NCI-H1930 (cell line): ENCODE measurements at places on chromosomes 2 and 18.

DNA sequence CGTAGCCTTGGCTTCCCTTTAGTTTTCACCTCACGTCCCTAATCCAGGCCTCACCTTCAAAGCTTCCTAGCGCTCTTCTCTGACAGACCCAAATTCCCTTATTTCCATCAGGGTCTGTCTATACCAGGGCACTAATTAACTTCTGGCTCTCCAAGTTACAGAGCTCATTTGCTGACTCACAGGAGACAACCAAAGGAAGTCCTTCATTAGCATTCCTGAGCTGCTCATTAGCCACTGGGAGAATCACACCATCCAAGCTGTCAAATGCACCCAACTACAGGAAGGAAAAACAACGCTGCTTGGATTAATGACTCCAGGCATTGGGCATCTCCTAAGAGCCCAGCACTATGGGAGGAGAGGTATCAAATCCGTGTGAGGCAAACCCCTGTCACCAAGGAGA, 109.8 kb upstream of the ALK start:
- DNase-seq: no peak

- no peak for DNase-seq
These were observed 150.6 kb downstream of the HRH4 start for GRCh38 chr18:24611075-24611474.

- no peak for DNase-seq
These were observed 58.4 kb downstream of the TCF4 start for GRCh38 chr18:55529581-55529980.

DNA sequence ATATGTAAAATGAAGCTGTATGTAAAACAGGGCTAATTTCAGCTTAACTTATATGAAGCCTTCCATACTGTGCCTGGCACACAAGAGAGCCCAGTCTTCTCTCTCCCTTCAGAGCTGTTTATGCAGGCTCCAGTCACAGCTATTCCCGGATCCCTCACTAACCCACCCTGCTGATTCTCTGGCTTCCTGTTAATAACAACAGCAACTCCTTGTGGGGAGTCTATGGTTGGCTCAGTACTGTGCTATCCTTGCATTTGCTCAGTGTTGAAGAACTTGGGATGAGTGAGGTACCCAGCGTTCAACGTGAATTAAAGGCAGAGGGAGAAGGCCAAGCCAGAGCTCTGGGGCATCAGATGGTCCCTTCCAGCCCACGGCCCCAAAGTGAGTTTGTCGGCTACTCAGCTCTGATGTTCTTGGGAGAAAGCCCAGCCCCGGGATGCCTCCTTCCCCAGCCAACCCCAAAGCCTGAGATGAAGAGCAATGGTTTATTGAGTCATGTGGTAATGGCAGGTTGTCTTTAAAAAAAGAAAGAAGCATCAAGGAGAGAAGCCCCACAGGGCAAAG, 43.2 kb downstream of the PSD4 start:
- DNase-seq: no peak

- no peak for DNase-seq
These were observed 35.9 kb downstream of the B4GALT6 start for GRCh38 chr18:31648458-31648857.

- no peak for DNase-seq
These were observed 14.0 kb upstream of the COL6A3 start for GRCh38 chr2:237427769-237428506.

- DNase-seq: no peak
These were observed 188.5 kb downstream of the MBD2 start for GRCh38 chr18:54035927-54036326.

DNA sequence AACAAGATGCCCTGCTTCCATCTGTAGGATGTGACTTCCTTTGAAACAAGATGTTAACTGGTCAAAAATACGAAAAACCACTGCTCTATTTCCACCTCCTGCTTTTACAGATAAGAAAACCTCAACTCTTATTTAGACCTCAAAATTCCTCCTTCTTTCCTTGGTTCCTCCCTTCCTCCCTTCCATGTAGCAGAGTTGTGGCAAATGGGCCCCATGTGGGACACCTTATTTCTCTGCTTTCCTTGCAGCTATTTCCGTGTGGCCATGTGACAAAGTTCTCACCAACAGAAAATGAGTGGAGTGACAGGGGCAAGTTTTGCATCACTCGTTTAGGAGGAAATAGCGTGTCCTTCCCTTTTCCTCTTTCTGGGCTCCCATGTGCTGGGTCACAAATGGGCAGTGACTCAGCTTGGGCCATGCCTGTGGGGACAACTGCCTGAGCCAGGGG, 69.4 kb upstream of the SMAD2 start:
- no peak for DNase-seq

DNA sequence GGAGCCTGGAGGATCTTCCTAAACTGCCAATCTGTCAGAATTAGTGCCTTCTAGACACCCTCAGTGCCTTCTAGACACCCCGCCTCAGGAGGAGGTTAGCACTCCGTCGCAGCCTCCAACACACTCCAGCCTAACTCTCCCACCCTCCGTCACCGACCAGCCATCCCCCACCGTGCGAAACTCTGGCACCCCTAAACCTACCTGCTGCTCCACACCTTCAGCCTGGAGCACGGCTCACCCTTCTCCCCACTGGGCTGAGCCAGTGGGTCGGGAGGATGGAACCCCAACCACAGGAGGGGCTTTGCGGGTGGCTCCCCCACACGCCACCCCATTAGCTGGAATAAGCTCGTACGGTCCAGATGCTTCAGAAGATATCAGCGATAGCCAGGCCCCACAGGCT, 468.9 kb upstream of the HS6ST1 start:
- no peak for DNase-seq

GRCh38 chr2:154556607-154557006, 141.9 kb upstream of the KCNJ3 start:
- no peak for DNase-seq

DNA sequence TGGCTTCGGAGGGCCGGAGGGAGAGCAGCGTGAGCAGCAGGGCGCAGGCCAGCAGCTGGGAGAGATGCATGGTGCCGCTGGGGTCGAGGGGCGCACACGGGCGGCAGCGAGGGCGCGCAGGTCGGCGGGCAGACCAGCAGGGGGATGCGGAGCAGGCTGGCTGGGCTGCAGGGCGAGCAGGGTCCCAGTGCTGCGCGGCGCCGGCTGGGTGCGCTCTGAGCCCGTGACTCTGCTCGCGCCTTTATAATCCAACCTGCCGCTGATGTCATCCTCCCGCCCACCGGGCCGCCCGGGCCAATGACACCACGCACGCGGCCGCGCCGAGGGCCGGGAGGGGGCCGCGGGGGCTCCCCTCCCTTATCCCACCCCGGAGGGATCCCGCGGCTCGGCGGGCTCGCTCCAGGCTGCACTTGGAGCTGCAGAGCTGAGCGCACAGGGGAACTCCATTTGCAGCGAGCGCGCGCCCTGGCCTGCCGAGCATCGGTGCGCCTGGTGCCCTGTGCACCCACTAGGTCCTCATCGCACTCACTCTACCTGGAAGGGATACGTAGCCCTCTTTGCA, at the start of gene NPPC:
Gene NPPC, minus strand, starts transcription at position 217 of the 562 bp plus-strand sequence. Its CDS starts 147 bp downstream, at position 70.
- DNase-seq: peak; percentile 88

GRCh38 chr2:5995832-5996231, 303.6 kb downstream of the SOX11 start:
- DNase-seq: no peak

- DNase-seq: no peak
These were observed 136.6 kb upstream of the RMP24 start for GRCh38 chr18:35835833-35836232.

DNA sequence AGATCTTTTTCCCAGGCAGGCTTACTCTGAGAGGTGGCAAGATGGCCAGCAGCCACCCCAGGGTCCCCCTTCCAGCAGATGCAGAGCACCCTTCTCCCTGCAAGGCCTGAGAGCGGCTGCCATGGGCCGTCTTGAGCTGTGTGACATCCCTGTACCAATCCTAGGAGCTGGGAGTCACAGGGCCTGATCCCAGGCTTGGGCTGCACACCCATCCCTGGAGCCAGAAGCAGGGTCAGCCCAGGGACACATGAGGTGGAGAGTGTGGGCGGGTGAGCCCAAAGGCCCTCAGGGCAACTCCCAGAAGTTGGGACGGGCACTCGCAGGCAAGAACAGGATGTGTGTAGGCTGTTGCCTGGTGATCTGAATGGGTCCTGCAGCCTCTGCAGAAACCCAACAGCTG, 40.5 kb downstream of the CROCC2 start:
- DNase-seq: no peak

DNA sequence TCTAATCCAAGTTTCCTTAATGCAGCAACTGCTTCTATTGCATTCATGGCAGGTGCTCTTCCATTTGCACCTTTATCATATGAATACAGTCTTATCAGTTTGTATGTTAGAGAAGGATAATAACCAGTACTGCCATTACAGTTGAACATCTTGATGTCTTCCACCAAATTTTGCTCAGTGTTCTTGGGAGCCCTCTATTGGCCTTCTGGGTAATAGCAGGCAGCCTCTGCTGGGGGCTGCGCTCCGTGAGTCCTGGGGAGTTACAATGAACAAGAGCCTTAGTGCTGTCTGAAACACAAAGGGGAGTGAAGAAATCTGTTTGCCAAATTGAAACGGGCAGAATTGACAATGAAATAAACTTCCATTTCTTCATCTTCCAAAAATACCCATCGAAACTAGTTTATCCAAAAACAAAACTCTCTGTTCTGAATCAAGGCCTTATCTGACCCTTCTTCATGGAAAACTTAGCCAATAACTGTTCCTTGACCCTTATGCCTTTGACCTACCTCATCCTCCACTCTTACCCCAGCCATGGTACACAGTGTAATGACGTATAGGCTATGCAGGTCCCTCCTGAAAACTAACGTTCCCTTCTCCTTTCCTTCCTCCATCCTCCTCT, 79.9 kb downstream of the ALK start:
- peak; percentile 8 for DNase-seq

GRCh38 chr18:33627114-33627513, 49.1 kb downstream of the ASXL3 start:
- DNase-seq: no peak

- DNase-seq: no peak
These were observed 615.8 kb downstream of the XIRP2 start for GRCh38 chr2:167504061-167504460.

GRCh38 chr2:124328397-124328796, 303.3 kb downstream of the CNTNAP5 start:
- DNase-seq: no peak

- no peak for DNase-seq
These were observed 185.3 kb upstream of the ATP5MC3 start for GRCh38 chr2:175366815-175367214.

DNA sequence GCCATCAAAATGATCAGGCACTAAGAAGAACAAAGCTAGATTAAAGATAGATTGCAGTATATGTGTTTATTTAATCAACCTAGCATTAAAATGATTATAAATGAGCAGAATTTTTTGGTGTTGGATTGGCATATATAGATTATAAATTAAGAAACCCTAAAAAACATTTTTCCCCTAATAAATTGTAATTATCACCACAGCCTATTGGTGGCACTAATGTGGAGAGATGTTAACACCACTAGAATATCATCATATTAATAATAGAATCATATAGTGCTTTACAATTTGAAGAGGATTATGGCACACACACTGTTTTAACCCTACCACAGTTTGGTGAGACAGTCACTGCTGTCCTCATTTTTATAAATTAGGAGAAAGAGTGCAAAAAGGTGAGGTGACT, 112.4 kb upstream of the RND3 start:
- DNase-seq: no peak
